Left hindlimb (tissue), 1 donor: ENCODE measurements at places on chromosomes 1 and 21.

- no peak for DNase-seq
Observed at GRCh38 chr1:2304282-2304681, 76.2 kb downstream of the SKI start.

- no peak for DNase-seq
Observed at GRCh38 chr1:20964540-20965484, 177.7 kb upstream of the HP1BP3 start.

GRCh38 chr1:115564201-115564600 is 77.6 kb upstream of the VANGL1 start:
- no peak for DNase-seq

- DNase-seq: peak; percentile 77
Observed at GRCh38 chr1:92080128-92080985, at the start of gene BTBD8. BTBD8 (plus strand) TSS chr1:92080345; CDS start chr1:92080572, 227 bp downstream.

DNA sequence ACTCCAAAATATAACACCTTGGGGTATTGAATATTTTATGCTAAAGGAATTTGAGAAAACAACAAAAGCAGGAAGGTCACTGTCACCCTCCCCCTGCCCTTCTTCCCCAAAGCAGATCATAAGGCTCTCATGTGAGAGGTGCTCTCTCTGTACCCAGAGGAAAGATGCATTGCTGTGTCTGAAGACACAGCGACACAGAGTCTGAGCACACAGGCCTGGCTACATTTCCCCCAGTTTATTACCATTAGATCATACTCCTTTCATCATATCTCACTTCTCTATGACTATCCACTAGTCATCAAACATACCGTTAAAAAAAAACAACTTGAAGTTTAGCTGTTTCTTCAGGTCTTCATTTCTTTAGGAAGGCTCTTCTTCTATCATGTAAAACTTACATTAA is 127.1 kb downstream of the PPIAL4G start:
- no peak for DNase-seq

- no peak for DNase-seq
Observed at GRCh38 chr21:44428281-44428960, 26.9 kb upstream of the LRRC3 start.

GRCh38 chr1:15510611-15511405 is 13.2 kb downstream of the CASP9 start:
- DNase-seq: no peak

- no peak for DNase-seq
Observed at GRCh38 chr1:83996191-83996590, 2.7 kb downstream of the TTLL7 start.

DNA sequence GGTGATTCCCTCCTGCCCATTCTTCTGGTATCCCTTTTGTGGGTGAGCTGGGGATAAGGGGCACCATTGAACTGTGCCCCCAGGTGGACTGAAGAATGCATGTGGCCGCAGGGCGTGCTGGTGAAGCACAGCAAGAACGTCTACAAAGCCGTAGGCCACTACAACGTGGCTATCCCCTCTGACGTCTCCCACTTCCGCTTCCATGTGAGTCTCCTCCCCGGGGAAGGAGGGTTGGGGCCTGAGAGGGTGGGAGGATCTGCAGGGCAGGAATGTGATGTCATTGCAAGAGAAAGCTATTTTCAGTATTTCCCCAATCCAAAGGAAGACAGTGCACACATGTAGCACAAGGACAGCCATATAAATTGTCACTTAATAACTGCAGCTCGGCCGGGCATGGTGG is 7.5 kb upstream of the KPNA6 start:
- DNase-seq: peak; percentile 56

GRCh38 chr1:181768930-181769280 is 285.6 kb downstream of the CACNA1E start:
- no peak for DNase-seq

DNA sequence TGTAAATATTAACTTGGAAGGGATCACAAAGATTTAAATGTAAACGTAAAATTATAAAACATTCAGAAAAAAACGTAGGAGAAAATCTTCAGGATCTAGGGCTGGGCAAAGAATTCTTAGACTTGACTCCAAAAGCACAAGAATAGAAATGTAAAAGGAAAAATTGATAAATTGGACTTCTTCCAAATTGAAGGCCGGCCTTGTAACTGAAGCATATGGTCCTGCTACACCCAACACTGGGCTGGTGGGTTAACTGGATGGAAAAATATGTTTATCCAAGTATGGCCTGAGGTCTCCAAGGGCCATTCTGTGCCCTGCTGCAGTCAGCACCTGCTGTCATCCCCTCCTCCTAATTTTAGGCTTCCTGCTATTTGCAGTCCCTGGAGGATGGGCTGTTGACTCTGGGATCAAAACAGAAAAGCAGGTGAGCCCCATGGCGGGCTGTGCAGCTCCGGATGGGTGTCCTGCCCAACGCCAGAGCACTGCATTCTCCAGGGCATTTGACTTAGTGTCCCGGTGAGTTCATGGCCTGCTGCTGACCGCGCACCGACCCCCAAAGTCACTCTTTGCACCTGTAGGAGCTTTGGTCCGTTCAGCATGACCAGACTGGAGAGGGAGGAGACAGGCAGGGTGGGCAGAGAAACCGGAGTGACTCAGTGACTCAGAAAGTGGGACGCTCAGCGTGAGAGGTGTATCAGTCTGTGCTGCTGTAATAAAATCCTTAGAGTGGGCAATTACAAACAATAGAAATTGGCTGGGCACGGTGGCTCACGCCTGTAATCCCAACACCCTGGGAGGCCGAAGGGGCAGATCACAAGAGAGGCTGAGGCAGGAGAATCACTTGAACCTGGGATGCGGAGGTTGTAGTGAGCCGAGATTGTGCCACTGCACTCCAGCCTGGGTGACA is 6.1 kb upstream of the AIRE start:
- DNase-seq: peak; percentile 20

DNA sequence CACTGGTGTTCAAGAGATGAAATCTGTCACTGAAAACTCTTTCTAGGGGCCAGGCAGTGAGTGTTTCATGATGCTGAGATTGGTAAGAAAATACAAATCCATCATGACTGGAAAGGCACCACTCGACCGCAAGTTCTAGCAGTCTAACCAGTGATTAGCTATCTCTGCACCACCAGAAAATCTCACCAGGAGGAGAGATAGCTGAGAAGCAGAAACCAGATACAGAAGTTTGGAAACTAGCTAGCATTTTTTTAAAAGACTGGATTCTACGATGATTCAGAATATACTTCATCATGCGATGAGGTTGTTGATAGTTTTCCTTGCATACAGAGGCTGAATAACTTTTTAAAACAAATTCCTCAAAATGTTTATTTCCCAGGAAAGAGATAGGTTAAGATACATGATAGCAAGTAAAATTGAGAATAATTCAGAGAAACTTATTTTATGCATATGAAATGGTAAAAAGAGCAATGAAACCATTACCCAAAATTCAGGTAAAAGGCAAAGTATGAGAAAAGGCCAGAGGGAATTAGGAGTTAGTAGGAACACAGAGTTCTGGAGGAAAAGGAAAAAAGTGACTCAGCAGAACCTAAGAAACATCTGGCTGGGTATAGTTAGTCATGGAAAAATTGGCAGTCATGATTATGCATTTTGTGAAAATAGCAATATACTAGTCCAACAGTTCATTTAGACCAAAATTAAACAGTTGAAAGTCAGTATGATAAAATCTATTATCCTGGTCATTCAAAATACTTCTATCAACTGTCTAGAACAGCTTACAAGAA is 3.3 kb upstream of the F3 start:
- DNase-seq: no peak

- no peak for DNase-seq
Observed at GRCh38 chr1:31027693-31028526, 37.6 kb downstream of the PUM1 start.

- DNase-seq: no peak
Observed at GRCh38 chr1:53272349-53272748, 34.0 kb upstream of the MAGOH start.

GRCh38 chr1:243903041-243903440 is 53.0 kb upstream of the AKT3 start:
- no peak for DNase-seq
